ENCODE measurements at places on chromosomes 1 and 21. TPM values are rescaled to one million over a fixed set of nuclear protein-coding genes. Genes with fewer than 3 reads are reported as not detected.

- H3K4me1 ChIP-seq: peaks cover 19% of the 10 kb centered on the region
- no peaks in the 10 kb centered on the region for H3K36me3 ChIP-seq
- no peak overlapping the region for H3K4me3 ChIP-seq
- no peak overlapping the region for H3K27ac ChIP-seq
- H3K27me3 ChIP-seq: no peaks in the 10 kb centered on the region
These were observed 33.3 kb downstream of the RGL1 start for GRCh38 chr1:183838221-183838620.

DNA sequence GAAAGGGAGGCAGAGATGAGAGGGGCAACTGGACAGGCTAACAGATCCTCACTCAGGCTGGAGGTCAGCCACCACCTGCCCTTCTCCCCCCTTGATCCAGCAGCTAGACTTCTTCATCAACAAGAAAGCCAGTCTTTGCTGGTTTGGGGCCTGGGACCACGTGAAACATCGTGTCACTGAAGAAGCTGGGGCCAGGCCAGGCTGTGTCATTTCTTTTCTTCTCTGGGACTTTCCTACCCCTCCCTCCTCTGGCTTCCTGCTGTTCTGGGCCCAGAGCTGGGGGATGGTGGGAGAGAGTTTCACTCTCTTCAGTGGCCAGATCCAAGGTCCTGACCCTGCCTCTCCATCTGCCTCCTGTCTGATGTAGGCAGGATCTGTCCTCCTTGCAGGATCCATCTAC is 18.1 kb upstream of the SLC26A9 start:
- peak overlapping the region; percentile 69 for H3K27ac ChIP-seq
- H3K4me3 ChIP-seq: no peak overlapping the region
- peak; percentile 78 for DNase-seq
- H3K36me3 ChIP-seq: no peaks in the 10 kb centered on the region
- H3K27me3 ChIP-seq: peaks cover 18% of the 10 kb centered on the region

Gene TNNT2
- not detected for total RNA-seq

GRCh38 chr1:213397638-213398037 is 346.6 kb downstream of the RPS6KC1 start:
- no peaks in the 10 kb centered on the region for H3K27me3 ChIP-seq
- H3K36me3 ChIP-seq: no peaks in the 10 kb centered on the region
- no peak overlapping the region for H3K27ac ChIP-seq
- no peak overlapping the region for H3K4me3 ChIP-seq
- DNase-seq: no peak

DNA sequence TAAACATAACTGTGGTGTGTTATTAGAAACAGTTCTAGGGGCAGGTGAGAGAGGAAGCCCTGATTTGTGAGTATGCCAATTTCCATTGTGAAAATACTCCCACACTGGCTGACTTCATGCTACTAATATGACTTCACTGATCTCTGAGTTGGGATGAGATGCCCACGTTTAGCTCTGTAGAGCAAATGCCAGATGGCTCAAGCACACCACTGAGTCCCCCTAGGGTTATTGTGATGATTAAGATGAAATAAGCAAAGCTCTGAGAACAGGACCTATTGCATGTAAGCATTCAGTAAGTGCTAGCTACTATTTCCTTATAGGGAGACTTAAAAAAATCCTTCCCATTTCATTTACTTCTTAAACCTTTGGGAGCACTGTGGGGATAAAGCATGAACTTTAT is 117.6 kb downstream of the CENPF start:
- no peak for DNase-seq
- H3K4me1 ChIP-seq: no peaks in the 10 kb centered on the region
- H3K4me3 ChIP-seq: no peak overlapping the region
- H3K36me3 ChIP-seq: no peaks in the 10 kb centered on the region
- no peaks in the 10 kb centered on the region for H3K27me3 ChIP-seq

DNA sequence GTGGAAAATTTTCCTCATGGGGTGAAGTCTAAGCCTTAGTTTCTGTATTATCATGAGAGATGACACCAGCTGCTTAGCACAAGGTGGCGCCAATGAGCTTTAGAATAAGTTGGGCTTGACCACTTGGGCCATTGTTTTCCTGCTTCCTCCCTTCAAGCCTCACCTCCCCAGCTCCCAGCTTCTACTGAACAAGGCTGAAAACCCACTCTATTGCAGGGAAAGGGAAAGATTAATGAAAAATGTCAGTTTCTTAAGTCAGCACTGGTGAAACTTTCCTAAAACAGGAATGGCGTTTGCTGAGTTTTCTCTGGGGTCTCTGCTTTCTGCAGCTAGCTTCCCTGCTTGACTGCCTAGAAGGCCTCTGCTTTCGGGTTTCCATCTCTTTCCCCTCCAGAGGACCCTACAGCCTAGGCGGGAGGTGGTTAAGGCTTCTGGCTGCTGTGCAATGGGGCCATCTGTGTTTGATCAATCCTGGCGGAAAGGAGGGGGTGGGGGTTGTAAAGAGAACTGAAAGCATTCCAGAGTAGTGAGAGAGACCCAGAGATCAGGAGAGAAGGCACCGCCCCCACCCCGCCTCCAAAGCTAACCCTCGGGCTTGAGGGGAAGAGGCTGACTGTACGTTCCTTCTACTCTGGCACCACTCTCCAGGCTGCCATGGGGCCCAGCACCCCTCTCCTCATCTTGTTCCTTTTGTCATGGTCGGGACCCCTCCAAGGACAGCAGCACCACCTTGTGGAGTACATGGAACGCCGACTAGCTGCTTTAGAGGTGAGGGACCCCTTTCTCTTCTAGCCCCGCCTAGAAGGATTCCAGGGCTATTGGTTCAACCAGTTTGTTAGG is at the start of gene OLFML3:
TSS of gene OLFML3 (plus strand) at position 612 of the 840 bp plus-strand sequence. CDS start at position 655, 43 bp downstream.
- H3K36me3 ChIP-seq: peaks cover 18% of the 10 kb centered on the region
- peak; percentile 82 for DNase-seq
- H3K27me3 ChIP-seq: no peaks in the 10 kb centered on the region
- H3K4me1 ChIP-seq: peaks cover 37% of the 10 kb centered on the region

Gene ZBTB7B
- 150 TPM for total RNA-seq

DNA sequence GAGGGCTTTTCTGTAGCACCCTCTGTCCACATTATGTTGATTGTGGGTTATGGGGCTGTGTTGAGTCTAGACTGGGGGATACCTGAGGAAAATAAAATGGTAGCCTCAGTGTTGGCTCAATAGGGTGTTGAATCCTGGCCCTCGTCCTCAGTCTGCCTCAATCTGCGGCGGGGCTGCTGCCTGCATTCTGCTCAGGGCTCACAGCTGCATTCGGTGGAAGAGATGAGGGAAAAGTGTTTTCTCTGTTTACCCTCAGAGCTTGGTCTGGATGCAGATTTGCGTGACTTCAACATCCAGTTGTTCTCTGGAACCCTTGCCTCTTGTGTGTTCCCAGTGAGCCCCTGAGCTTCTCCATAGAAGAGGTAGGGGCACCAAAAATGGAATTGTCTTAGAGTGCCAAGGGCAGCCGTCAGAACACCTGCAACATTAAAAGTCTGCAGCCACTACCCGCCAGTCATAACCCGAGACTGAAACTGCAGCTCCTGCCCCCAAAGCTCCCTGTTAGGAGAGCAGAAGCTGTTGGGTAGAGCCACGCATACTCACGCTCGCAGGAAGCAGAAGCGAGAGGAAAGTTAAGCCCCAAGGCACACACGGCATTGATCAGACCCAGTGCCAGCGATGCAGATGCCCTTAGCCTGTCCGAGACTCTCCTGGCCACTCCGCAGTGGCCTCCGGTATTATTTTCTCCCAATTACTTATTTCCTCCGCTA is 215.3 kb upstream of the C1orf174 start:
- H3K4me1 ChIP-seq: no peaks in the 10 kb centered on the region
- H3K36me3 ChIP-seq: no peaks in the 10 kb centered on the region
- no peak overlapping the region for H3K4me3 ChIP-seq
- H3K27me3 ChIP-seq: no peaks in the 10 kb centered on the region
- DNase-seq: no peak

Gene VSIG8
- total RNA-seq: not detected

DNA sequence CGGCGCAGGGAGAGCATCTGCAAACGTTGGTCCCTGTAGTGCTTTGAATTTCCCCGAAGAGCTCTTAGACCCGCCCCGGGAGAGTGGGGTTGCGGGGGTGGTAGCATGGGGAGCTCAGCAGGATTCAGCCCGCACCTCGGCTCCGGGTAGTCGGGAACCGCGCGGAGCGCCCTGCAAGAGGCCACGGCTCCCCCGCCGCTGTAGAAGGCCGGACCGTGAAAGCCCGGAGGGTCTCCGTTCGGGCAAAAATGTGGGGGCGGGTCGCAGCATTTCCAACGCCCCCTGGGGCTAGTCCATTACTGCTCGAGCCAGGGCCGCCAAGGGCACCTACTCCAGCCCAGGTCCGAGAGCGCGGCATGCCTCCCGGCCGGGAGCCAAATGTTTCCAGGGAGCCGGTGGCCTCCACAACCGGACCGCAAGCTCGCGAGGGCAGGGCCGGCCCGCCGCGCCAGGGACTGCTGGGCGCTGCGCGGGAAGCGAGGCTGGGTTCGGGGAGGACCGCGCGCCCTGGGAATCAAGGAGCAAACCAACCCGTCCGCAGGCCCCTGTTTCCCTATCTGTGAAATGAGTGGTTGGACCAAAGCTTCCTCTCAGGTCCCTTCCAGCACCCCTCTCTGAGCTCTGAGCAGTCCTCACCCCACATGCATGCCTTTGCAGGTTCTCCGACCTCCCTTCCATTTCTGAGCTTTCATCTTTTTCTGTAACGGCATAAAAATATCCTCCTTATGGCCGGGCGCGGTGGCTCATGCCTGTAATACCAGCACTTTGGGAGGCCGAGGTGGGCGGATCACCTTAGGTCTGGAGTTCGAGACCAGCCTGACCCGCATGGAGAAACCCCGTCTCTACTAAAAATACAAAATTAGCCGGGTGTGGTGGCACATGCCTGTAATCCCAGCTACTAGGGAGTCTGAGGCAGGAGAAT is 775 bp upstream of the TMEM63A start:
- peaks cover 40% of the 10 kb centered on the region for H3K4me1 ChIP-seq
- H3K27ac ChIP-seq: peak overlapping the region; percentile 73
- peaks cover 14% of the 10 kb centered on the region for H3K27me3 ChIP-seq
- H3K4me3 ChIP-seq: peak overlapping the region; percentile 85

- H3K27ac ChIP-seq: no peak overlapping the region
- no peak for DNase-seq
- no peaks in the 10 kb centered on the region for H3K4me1 ChIP-seq
- H3K4me3 ChIP-seq: no peak overlapping the region
- H3K27me3 ChIP-seq: peaks cover 19% of the 10 kb centered on the region
These were observed 10.7 kb upstream of the DNMT3L start for GRCh38 chr21:44272284-44272858.

Gene TINAGL1
- not detected for total RNA-seq

DNA sequence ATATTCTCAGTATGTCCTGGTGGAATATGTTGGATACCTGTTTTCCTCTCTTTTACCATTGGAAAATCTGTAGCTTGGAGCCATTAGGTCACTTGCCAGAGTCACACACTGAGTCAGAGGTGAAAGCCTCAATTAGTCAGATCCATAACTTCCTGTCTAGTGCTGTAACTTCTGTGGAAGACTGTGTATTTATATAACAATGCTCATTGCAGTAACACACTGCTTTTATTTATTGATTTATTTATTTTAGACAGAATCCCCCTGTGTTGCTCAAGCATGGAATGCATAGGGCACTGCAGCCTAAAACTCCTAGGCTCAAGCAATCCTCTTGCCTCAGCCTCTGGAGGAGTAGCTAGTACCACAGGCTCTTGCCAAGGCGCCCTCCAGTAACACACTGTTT is 1.3 kb upstream of the DOCK7 start:
- peaks cover 1% of the 10 kb centered on the region for H3K36me3 ChIP-seq
- peaks cover 21% of the 10 kb centered on the region for H3K4me1 ChIP-seq
- peaks cover 3% of the 10 kb centered on the region for H3K27me3 ChIP-seq

GRCh38 chr21:46561445-46562090 is 43.3 kb downstream of the S100B start:
- peak overlapping the region; percentile 82 for H3K4me3 ChIP-seq
- no peaks in the 10 kb centered on the region for H3K27me3 ChIP-seq
- peaks cover 31% of the 10 kb centered on the region for H3K4me1 ChIP-seq
- peaks cover 55% of the 10 kb centered on the region for H3K36me3 ChIP-seq

DNA sequence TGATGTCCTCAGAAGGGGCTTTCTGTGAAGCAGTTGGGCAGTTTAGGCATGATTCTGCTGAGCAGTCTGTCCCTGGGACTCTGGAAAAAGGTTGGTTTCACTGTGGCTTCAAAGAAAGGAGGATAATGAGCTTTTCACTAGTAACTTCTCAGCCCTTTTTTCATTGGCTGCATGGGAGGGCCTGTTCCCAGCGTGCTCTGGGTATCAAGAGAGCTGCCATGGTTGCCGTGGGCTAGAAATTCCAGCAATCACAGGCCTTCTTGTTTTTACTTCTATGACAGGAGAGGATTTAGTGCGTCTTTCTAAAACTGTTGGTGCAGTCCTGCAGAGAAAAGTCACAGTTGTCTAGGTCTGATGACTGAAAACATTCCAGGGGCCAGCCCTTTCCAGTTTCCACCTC is 7.2 kb downstream of the SZRD1 start:
- H3K36me3 ChIP-seq: peaks cover 22% of the 10 kb centered on the region
- H3K4me3 ChIP-seq: no peak overlapping the region
- no peaks in the 10 kb centered on the region for H3K27me3 ChIP-seq
- peak overlapping the region; percentile 69 for H3K27ac ChIP-seq
- DNase-seq: no peak

- peaks cover 3% of the 10 kb centered on the region for H3K4me1 ChIP-seq
- no peak for DNase-seq
- no peak overlapping the region for H3K27ac ChIP-seq
- no peak overlapping the region for H3K4me3 ChIP-seq
These were observed 20.0 kb downstream of the NOL9 start for GRCh38 chr1:6534248-6534822.

Gene AUNIP
- 12.0 TPM for total RNA-seq

- no peak overlapping the region for H3K27ac ChIP-seq
- no peaks in the 10 kb centered on the region for H3K4me1 ChIP-seq
- no peak for DNase-seq
These were observed 28.8 kb upstream of the TSPAN2 start for GRCh38 chr1:115118086-115118485.

DNA sequence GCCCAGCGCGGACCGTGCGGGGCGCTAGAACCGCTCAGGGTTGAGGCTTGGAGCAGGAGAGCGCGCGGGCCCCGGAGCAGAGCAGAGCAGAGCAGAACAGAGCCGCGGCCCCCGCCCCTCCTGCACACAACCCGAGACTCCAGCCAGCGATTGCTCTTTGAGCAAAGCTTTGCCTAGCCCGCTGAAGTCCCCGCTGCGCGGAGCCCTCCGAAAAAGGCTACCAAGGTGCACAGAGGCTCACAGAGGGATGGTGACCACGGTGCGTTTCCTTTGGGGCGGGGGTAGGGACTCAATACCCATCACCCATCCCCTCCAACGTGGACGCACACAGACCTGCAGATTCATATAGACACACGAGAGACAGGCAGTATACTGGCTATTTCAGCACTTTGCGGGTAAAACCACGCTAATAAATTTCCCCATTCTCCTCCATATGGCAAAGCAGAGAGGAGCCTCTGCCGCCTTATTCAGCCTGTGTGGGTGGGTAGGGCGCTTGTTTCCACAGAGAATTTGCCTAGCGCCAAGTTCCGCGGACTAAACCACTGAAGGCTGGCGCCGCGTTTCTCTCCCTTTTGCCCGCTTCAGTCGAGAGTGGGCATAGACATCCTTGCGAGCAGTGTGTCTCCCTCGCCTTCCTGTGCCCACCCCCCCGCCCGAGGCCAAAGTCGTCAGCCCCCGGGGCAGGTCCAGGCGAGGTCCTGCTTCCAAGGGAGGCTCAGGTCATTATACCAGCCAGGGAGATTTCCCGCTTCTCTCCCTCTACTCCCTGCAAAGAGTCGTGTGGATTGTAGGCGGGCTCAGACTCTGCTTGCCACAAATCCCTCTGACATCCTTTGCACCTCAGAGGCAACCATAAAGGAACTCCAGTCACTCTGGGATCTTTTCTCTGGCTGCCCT is 8.5 kb downstream of the HLX start:
- DNase-seq: no peak
- peaks cover 1% of the 10 kb centered on the region for H3K4me1 ChIP-seq
- H3K36me3 ChIP-seq: peaks cover 4% of the 10 kb centered on the region
- H3K27ac ChIP-seq: no peak overlapping the region

GRCh38 chr1:234499119-234499942 is 20.4 kb upstream of the TARBP1 start:
- H3K27me3 ChIP-seq: no peaks in the 10 kb centered on the region
- DNase-seq: peak; percentile 96
- peak overlapping the region; percentile 85 for H3K27ac ChIP-seq
